Stimulated activated CD8-positive, alpha-beta memory T cell treated with anti-CD3 and anti-CD28 coated beads, Interleukin-15, amount 100 ng/mL, for 24 hours (primary cell): ENCODE measurements at places on chromosomes 2 and 18.
A peak's percentile ranks its signal among the peaks of the same experiment; 100 is the strongest.

- no peak for DNase-seq
Observed at GRCh38 chr2:26193578-26194231, 20.8 kb downstream of the GAREM2 start.

- no peak for DNase-seq
Observed at GRCh38 chr2:100018341-100019193, 123.8 kb downstream of the AFF3 start.

DNA sequence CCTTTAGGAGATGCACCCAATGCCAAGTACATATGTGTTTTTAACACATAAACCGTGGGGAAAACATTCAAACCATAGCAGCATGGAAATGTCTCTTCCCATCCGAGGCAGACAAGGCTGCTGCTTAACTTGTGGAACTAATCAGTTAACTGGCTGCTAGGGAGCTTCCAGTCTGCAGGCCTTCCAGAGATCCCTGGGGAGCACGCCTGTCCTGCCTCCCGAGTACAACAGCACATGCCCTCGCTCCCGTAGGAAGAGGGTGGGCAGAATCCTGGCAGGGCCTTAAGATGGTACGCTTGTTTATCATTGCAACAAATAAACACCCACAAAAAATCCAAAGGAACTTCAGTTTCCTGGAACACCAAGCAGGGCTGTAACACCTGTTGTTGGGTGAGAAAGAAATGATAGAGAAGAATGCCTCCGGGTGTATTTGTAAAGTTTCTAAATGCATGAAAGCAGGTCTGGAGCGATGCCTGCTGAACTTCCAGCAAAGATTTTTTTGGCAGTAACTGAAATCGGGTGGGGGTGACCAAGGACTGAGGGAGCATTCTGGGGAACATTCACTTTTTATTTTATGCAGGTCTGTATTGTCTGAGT is 56.2 kb downstream of the EDAR start:
- no peak for DNase-seq

DNA sequence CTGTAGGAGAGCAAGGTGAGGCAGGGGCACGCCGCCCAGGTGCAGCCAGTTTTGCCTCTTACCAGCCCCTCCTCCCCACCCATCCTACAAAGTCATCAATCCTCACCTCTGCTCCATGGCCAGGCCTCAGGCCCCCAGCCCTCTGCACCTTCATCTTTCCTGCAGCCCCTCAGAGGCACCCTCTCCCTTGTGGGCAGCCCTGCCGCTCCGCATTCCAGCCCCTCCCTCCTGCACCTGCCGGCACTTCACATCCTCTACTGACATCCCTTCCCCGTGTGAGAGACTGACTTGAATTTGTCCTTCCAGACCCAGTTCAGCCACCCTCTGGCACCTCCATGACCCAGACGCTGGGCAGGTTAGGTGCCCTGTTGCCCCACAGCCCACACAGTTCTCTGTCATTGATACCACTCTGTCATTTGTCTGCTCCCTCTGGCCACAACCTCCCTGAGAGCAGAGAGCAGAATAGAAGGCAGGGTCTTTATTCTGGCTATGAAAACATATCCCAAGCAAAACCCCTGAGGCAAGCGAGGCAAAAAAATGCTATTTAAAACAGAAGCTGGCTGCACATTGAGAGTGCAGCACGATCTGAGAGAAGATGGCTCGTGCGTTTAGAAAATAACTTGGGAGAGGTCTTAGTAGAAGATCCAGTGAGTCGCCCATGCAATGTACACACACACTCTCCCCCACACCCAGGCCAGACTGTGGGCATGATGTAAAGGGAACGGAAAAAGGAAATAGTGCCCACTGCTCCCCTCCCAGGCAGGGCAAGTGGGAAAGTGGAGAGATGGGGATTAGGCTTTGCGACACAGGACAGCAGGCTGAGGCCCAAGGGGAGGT is 25.9 kb downstream of the SDC1 start:
- DNase-seq: no peak

DNA sequence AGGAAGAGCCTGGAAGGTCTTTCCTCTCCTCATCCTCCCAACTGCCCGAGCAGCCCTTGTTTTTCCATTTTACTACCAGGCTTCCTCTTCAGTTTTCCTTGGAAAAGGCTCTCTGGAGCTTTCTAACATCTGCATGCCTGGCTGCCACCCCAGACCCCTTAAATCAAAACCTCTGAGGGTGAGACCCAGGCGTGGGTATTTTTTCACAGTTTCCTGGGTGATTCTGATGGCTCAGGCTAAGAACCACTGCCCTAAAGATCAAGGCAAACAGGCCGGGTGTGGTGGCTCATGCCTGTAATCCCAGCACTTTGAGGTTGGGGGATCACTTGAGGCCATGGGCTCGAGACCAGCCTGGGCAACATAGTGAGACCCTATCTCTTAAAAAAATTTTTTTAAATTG is 35.4 kb downstream of the EMILIN2 start:
- DNase-seq: no peak

DNA sequence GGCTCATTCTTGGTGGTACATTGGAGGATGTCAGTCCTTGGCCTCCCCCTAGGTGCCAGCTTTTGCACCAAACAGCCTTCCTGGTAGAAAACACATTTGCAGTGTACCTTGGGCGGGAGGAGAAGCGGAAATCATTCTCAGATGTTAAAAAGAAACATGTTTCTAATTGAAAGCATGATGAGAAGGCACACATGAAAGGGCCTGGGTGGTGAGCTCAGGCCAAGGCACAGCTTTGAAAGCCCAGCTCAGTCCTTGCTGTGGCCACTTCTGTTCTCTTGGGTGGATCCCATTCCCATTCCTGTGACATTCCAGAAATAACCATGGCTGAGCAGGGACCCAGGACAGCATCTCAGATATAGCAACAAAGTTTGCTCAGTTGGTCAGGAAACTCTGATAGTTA is 71.5 kb downstream of the LTBP1 start:
- no peak for DNase-seq

DNA sequence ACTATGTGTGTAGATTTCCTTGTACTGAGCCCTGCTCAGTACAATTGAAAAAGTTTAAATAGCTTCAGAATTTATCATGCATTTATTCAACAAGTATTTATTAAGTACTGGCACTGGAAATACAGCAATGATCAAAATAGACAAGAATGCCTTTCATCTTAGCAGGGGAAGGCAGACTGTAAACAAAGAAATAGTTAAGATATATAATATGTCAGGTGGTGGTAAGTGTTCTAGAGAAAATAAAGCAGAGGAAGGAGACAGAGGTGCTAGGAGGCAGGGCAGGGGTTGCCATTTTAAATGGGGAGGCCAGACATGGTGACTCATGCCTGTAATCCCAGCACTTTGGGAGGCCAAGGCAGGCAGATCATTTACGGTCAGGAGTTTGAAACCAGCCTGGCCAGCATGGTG is 13.6 kb upstream of the LIPG start:
- no peak for DNase-seq

GRCh38 chr2:211157856-211158463 is 601.6 kb downstream of the CPS1 start:
- peak; percentile 37 for DNase-seq

DNA sequence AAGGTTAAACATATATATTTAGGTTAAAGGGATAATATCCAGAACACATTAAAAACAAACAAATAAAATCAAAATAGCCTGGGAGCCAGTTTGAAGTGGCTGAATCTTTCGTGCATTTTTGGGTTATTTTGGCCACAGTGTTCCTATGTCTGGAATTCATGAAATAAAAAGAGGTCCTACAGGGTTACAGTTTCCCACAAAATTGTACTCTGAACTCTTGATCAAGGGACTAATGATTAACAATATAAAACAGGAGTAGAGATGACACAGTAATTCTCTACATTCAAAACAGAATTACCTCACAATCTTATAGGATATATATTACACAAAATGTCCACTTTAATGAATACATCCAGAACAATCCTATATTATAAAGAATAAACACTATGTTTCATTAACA is 24.9 kb downstream of the VPS4B start:
- DNase-seq: no peak

DNA sequence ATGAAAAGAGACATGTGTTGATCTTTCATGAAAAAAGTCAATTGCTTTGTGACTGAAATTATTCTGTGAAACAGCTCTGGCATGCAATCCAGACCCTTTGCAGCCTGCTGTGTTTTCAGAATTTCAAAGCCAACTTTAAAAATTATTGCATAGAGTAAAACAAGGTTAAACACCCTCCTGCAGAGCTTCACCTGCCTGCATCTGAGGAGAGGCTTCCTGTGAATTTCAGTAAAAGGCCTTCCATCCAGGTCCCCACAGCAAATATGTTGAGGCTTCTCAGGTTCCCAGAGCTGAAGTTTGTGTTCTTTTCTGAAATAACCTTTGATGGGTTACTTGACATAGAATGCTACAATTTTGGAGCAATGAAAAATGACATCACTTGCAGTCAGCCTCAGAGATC is 4.1 kb downstream of the XIRP2 start:
- DNase-seq: no peak

DNA sequence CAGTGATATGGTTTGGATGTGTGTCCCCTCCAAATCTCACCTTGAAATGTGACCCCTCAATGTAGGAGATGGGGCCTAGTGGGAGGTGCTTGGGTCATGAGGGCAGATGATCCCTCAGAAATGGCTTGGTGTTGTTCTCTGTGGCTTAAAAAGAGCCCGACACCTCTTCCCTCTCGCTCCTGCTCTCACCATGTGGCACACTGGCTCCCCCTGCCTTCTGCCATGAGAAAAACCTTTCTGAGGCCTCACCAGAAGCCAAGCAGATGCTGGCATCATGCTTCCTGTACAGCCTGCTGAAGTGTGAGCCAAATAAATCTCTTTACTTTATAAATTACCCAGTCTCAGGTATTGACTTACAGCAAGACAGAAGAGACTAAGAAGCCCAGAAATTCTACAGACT is 357.1 kb downstream of the NRXN1 start:
- DNase-seq: no peak

DNA sequence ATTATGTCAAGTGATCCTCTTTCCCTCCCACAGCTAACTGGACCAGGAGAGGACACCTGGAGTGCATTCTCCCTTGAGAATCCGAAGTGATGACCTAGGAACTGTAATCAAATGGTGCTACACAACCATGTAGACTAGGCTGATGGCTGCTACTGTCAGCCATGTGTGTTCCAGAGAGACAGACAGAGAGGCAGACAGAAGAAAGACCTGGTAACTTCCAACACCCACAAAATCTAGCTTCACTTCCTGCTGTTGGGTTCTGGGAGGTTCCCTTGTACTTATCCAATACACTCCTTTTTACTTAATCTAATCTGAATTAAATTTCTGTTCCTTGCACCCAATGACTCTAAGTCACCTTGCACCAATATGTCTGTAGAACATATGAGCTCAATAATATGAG is 72.3 kb downstream of the AAK1 start:
- DNase-seq: no peak

GRCh38 chr2:136310005-136310495 is 192.1 kb upstream of the CXCR4 start:
- DNase-seq: no peak

DNA sequence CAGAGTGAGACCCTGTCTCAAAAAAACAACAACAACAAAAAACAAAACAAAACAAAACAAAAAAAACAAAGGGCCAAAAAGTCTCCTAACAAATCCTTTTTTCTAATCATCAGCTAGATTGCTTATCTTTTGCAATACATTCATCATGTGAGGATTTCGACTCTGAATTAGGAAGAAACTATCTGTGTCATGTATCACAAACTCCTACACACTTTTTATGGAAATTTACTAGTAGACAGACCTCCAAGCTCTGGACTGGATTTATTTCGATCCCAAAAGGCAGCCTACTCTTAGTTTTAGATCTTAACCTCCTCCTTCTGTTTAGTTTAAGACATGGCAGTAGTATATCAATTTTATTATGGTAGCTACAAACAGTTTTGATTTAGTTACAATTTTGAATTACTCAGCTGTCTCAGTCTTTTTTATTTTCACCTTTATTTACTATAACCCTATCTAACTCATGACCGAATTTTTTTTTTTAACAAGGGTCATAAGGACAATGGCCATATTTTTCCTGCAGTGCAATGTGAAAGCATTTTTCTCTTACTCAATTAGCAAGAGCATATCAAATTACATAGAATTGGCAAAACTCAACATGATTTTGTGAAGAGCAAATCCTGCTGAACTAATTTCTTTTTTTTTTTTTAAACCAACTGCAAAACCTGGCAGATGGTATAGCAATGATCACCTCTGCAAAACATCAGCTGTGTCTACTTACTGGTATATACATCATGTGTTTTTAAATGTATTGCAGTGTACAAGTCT is 10.7 kb upstream of the CCDC88A start:
- no peak for DNase-seq

GRCh38 chr2:216694082-216694825 is 1.1 kb downstream of the IGFBP5 start:
- DNase-seq: no peak

- DNase-seq: no peak
Observed at GRCh38 chr2:127411653-127412369, 6.4 kb upstream of the PROC start.

DNA sequence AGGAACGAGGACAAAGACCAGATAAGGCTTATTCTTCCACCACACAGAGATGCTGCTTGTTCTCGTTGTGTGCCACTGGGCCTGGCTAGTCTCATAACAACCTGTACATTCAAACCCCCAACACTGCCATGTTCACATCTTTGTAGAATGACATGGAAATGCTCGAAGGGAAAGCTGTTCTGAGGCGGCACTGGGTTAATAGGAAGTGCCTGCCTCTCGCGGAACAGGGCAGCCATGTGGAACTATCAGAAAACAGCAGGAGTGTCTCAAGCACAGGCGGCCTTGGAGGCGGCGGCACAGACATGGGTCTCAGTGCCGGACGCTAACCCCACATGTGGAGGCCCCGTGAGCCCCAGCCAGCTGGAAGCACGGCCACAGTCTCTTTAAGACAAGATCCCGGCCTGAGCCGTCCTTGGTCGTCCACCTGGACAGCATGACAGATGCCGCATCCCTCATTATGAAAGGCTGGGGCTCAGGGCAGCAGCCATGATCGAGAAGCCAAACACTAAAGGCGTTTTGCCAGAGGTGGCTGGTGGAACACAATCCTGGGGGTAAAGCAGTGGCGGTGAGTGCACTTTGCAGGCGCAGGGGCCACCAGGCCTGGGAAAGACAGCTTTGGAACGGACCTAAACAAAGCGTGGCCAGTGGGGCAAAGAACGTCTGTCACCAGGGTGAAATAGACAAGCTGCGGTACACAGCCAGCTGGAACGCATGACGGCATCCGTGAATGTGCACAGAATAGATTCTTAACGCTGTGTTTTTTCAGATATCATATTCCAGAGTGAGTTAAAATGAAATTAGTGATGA is 161.0 kb downstream of the HDAC4 start:
- no peak for DNase-seq

- DNase-seq: no peak
Observed at GRCh38 chr2:45776160-45776955, 124.9 kb downstream of the PRKCE start.
